Caki2 (cell line): ENCODE measurements at places on chromosomes 5 and 9.

DNA sequence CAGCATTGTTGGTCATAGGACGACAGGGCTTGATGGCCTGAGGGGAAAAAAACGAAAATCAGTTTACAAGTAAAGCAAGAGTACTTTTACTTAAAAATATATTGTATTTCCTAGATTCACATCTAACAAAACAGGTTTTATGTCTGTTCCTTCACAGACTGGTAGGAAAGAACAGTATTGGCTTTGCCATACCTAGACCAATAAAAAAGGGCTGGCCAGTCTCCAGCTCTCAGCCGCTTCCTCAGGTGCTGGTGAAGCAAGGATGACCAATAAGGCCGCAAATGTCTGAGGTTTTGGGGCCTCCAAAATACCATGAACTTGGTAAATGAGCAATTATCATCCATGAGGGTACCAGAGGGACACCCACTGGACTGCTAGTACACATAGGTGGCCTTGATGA lies 36.6 kb downstream of the DROSHA start:
- no peak for DNase-seq

DNA sequence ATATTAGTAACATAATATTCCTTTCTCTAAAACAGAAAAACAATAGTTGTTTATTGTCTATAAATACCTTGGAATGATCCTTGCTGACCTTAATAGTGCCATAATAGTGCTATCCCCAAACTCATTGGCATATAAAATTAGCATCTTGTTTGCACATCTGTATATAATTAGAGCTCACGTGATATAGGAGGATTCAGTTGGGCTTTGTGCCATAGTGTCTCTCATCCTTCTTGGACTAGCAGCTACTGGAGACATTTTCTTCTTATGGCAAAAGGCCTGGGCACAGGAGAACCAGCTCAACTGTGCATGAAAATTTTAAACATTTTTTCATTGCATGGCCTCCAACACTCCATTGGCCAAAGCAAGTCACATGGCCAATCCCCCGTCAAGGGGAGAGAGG lies 342.5 kb downstream of the SPATA31D1 start:
- no peak for DNase-seq

- no peak for DNase-seq
Measured at GRCh38 chr9:137833721-137834613, 43.6 kb upstream of the CACNA1B start.

GRCh38 chr5:99815-100214 lies 7.8 kb downstream of the PLEKHG4B start:
- DNase-seq, result no peak

DNA sequence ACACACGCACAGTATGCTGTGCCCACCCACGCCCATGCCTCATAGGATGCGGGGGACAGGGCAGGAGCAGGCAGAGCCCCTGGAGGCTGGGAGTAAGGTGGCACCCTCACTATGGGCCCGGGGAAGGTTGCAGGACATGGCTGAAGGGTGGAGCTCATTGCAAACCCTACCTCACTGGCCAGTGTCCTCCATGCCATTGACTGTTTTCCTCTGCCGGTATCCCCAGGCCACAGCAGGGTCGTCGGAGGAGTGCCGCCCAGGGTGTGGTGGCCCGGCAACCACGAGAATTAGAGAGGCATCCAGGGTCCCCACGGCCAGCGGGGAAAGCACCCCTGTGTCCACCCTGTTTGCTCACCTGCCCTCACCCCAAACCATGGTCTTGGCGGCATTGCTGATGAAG lies 59.7 kb upstream of the FCN2 start:
- no peak for DNase-seq
